WTC11 (cell line): ENCODE measurements at places on chromosomes 4 and X.

DNA sequence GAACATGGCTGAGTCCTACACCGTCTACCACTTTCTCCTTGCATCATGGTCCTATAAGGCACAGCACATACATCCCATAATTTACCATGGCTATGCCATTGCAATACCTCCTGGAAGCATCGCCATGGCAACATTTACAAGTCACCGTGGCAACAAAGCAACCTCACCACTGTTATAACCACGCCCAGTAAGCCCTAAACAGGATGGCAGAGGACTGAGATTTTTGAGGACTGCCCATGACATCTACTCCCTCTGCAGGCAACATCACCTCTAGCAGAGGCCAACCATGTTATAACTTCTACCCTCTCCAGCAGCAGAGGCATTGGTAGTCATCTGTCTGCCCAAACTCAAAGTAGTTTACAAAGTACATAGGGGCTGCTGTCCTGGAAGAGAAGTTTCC is 29.7 kb downstream of the BCOR start:
- H3K27me3 ChIP-seq, result no peaks in the 10 kb centered on the region
- H3K27ac ChIP-seq, result no peak overlapping the region; the same call in none of the 2 replicates
- H3K4me3 ChIP-seq, result no peak overlapping the region
- DNase-seq, result no peak

GRCh38 chr4:10721616-10722015 is 37.0 kb upstream of the CLNK start:
- H3K27ac ChIP-seq, result no peak overlapping the region
- DNase-seq, result no peak
- H3K4me3 ChIP-seq, result no peak overlapping the region
- H3K4me1 ChIP-seq, result no peaks in the 10 kb centered on the region
- H3K36me3 ChIP-seq, result peaks cover 50% of the 10 kb centered on the region
- H3K27me3 ChIP-seq, result no peaks in the 10 kb centered on the region; the same call in 1 of the 2 replicates

GRCh38 chrX:41561045-41561444 is 113.9 kb downstream of the NYX start:
- H3K4me3 ChIP-seq, result no peak overlapping the region
- DNase-seq, result no peak
- H3K36me3 ChIP-seq, result no peaks in the 10 kb centered on the region

DNA sequence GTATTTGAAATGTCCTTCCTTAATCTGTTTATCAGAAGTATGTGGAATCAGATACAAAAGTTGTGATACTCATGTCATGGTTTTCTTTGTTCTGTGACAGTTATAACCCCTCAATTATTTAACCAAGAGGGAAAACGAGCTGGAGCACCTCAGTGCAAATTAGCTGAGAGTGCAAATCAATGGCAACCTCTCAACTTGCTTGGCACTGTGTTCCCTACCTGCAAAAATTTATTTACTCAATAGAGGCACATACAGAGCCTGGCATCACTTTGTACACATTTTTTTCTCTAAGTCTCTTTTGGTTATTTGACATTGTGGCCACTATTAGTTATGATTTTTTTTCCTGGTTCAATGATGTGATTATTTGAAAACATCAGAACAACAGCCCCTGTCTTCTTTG is 186.2 kb downstream of the STIM2 start:
- H3K27me3 ChIP-seq, result no peaks in the 10 kb centered on the region
- H3K4me1 ChIP-seq, result peaks cover 9% of the 10 kb centered on the region
- no peak overlapping the region for H3K27ac ChIP-seq
- no peak for DNase-seq
- no peaks in the 10 kb centered on the region for H3K36me3 ChIP-seq

GRCh38 chr4:108052558-108053120 is 63.0 kb downstream of the HADH start:
- H3K27me3 ChIP-seq, result peaks cover 11% of the 10 kb centered on the region
- H3K36me3 ChIP-seq, result no peaks in the 10 kb centered on the region
- no peak overlapping the region for H3K27ac ChIP-seq
- no peak for DNase-seq
- no peak overlapping the region for H3K4me3 ChIP-seq

- H3K4me3 ChIP-seq, result peak overlapping the region; percentile 83
- H3K36me3 ChIP-seq, result peaks cover 33% of the 10 kb centered on the region
- no peak overlapping the region; the same call in 1 of the 2 replicates for H3K27ac ChIP-seq
- no peak for DNase-seq
- H3K27me3 ChIP-seq, result no peaks in the 10 kb centered on the region
These were observed 1.2 kb downstream of the EIF1AX start for GRCh38 chrX:20140420-20140819.

GRCh38 chrX:31747411-31747810 is 675.6 kb upstream of the FTHL17 start:
- H3K36me3 ChIP-seq, result no peaks in the 10 kb centered on the region
- H3K27me3 ChIP-seq, result no peaks in the 10 kb centered on the region
- no peak overlapping the region for H3K4me3 ChIP-seq
- DNase-seq, result no peak

GRCh38 chr4:15918484-15919129 is 19.9 kb downstream of the FGFBP1 start:
- peaks cover 9% of the 10 kb centered on the region for H3K27me3 ChIP-seq
- no peak overlapping the region for H3K4me3 ChIP-seq
- H3K36me3 ChIP-seq, result peaks cover 16% of the 10 kb centered on the region
- H3K27ac ChIP-seq, result no peak overlapping the region
- no peak for DNase-seq

DNA sequence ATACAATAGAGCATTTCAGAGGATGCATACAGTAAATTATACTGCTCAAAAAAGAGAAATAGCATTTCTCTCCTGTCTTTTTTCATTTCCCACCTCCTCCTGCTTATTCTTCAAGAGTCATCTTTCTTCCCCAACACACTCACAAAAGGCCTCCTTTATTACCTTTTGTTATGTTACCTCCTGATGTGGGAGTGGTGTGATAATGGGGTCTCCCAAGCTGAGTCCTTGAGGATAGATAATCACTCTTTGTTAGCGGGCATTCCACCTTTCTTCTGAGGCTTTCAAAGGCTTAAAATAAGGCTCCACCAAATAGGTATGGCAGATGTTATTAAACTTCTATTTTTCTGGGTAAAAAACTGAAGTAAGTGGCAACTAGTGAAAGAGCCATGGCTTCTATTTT is 159.8 kb downstream of the CPEB2 start:
- peaks cover 14% of the 10 kb centered on the region for H3K27me3 ChIP-seq
- no peak overlapping the region for H3K27ac ChIP-seq
- peaks cover 46% of the 10 kb centered on the region for H3K4me1 ChIP-seq
- no peak for DNase-seq

- DNase-seq, result no peak
- peaks cover 9% of the 10 kb centered on the region for H3K4me1 ChIP-seq
- H3K27me3 ChIP-seq, result no peaks in the 10 kb centered on the region
- H3K4me3 ChIP-seq, result no peak overlapping the region
- H3K27ac ChIP-seq, result no peak overlapping the region
These were observed 337.0 kb upstream of the DDX53 start for GRCh38 chrX:22662776-22663175.

GRCh38 chrX:128891554-128891953 is 631.7 kb downstream of the SMARCA1 start:
- H3K27ac ChIP-seq, result no peak overlapping the region
- H3K4me1 ChIP-seq, result no peaks in the 10 kb centered on the region
- H3K4me3 ChIP-seq, result no peak overlapping the region
- DNase-seq, result no peak
- no peaks in the 10 kb centered on the region; the same call in 1 of the 2 replicates for H3K27me3 ChIP-seq

- DNase-seq, result peak; percentile 44
- H3K36me3 ChIP-seq, result peaks cover 39% of the 10 kb centered on the region
- H3K27ac ChIP-seq, result no peak overlapping the region
- H3K4me3 ChIP-seq, result peak overlapping the region; percentile 83
- peaks cover 35% of the 10 kb centered on the region for H3K27me3 ChIP-seq
- peaks cover 11% of the 10 kb centered on the region for H3K4me1 ChIP-seq
These were observed 847 bp downstream of the PI4K2B start for GRCh38 chr4:25234390-25235370.

DNA sequence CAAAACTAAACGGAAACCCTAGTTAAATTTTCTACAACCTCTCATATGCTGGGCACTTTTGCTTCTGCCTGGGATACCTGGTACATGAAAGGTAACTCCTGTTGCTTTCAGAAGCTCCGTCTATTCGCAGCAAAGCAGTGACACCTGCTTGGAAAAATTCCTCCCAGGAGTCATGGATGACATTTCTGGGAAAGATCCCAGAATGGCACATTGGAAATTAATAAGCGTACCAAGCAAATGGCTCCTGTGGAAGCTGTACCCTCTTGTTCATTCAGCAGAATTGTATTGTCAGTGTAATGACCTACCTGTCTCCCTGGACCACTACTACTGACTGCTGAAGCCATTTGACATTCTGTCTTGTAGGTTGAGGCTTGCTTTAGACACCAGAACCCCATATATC is 349.7 kb upstream of the NOCT start:
- no peak overlapping the region for H3K4me3 ChIP-seq
- peaks cover 9% of the 10 kb centered on the region for H3K4me1 ChIP-seq
- peaks cover 8% of the 10 kb centered on the region; the same call in 1 of the 2 replicates for H3K27me3 ChIP-seq
- H3K36me3 ChIP-seq, result no peaks in the 10 kb centered on the region

DNA sequence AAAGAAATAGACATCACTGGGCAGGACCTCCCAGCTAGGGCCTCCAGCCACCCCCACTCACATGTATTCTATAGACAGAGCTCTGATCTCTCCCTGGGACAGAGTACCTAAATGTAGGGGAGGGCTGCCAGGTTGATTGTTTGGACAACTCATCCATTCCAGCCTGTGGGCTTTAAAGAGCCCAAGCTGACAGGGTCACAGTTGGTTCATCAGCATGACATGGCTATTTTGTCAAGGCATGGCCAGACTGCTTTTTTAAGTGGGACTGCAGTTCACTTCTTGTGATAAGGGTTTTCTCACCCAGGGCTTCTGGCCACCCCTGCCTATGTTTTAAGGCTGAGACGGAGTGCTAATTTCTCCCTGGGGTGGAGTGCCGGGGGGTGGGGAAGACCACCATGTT is 63.3 kb downstream of the KLHL4 start:
- H3K36me3 ChIP-seq, result peaks cover 12% of the 10 kb centered on the region; the same call in 1 of the 2 replicates
- no peaks in the 10 kb centered on the region for H3K27me3 ChIP-seq
- H3K4me3 ChIP-seq, result no peak overlapping the region
- no peak for DNase-seq

GRCh38 chr4:161920304-161921052 is 243.3 kb downstream of the FSTL5 start:
- DNase-seq, result no peak
- no peaks in the 10 kb centered on the region for H3K4me1 ChIP-seq
- H3K27ac ChIP-seq, result no peak overlapping the region
- H3K36me3 ChIP-seq, result no peaks in the 10 kb centered on the region

GRCh38 chr4:709348-709747 is 3.7 kb downstream of the PCGF3 start:
- H3K4me3 ChIP-seq, result no peak overlapping the region
- peaks cover 10% of the 10 kb centered on the region; the same call in 1 of the 2 replicates for H3K4me1 ChIP-seq
- H3K36me3 ChIP-seq, result peaks cover 27% of the 10 kb centered on the region
- no peak for DNase-seq

DNA sequence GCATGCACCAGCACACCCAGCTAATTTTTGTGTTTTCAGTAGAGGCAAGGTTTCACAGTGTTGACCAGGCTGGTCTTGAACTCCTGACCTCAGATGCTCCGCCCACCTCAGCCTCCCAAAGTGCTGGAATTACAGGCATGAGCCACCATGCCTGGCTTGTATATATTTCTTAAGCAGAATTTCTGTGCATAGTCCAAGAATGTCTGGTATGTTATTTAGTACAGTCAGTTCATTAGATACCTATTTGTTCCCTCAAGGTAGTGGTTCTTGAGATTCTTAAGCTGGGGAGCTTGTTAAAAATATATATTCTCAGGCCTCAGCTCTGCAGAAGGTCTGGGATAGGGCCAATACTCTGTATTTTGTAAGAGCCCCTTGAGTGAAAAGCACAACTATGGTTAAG is 4.6 kb upstream of the SERTM2 start:
- H3K4me3 ChIP-seq, result no peak overlapping the region
- no peak overlapping the region for H3K27ac ChIP-seq
- peaks cover 14% of the 10 kb centered on the region for H3K4me1 ChIP-seq
- peaks cover 6% of the 10 kb centered on the region for H3K27me3 ChIP-seq

DNA sequence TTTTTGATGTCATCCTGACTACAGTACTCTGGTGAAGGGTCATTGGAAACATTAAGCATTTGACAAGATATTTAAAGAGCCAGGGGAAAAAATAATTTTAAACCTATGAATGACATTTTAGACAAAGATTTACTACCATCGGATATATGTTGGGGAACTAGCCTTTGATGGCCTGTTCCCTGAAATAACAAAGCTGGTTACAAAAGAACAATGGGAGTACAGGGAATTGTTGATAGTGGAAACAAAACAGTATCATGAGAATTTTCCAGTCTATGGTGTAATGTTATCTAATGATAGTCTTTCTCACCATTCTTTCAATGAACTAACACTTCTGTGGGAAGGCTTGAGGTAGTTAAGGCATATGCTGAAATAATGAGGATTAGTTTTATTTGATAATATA is 125.9 kb upstream of the KLHL4 start:
- no peaks in the 10 kb centered on the region for H3K36me3 ChIP-seq
- DNase-seq, result no peak
- H3K27ac ChIP-seq, result no peak overlapping the region

GRCh38 chr4:32043248-32043633 is 1323.1 kb downstream of the PCDH7 start:
- H3K27me3 ChIP-seq, result no peaks in the 10 kb centered on the region
- no peaks in the 10 kb centered on the region for H3K36me3 ChIP-seq
- DNase-seq, result no peak
- H3K27ac ChIP-seq, result no peak overlapping the region
- H3K4me3 ChIP-seq, result no peak overlapping the region

DNA sequence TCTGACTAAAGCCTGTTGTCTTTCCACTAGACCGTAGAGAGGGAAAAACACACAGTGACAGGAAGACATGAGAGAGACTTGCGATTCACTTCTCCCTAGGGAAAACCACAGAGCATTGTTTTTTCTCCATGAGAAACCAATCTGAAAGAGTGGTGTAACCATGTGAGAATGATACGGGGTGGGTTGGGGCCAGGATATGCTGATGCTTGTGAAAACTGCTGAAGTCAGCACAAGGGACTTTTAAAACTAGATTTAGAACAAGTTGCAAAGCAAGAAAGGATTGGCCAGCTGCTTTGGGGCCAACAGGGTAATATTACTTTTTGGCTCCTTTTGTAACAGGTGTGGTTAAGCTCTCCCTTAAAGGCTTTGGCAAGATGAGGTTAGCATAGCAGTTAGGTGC is 66.1 kb downstream of the NHSL2 start:
- no peaks in the 10 kb centered on the region for H3K36me3 ChIP-seq
- H3K4me1 ChIP-seq, result peaks cover 42% of the 10 kb centered on the region
- H3K4me3 ChIP-seq, result no peak overlapping the region
- DNase-seq, result no peak

- peaks cover 20% of the 10 kb centered on the region for H3K36me3 ChIP-seq
- H3K4me1 ChIP-seq, result peaks cover 30% of the 10 kb centered on the region
- H3K4me3 ChIP-seq, result no peak overlapping the region
- no peak for DNase-seq
These were observed 41.6 kb upstream of the STIM2 start for GRCh38 chr4:26819026-26819425.

GRCh38 chrX:148316446-148316845 is 184.0 kb upstream of the AFF2 start:
- H3K4me1 ChIP-seq, result peaks cover 9% of the 10 kb centered on the region
- no peaks in the 10 kb centered on the region for H3K27me3 ChIP-seq
- no peak overlapping the region for H3K27ac ChIP-seq
- H3K36me3 ChIP-seq, result no peaks in the 10 kb centered on the region
- DNase-seq, result no peak

- no peaks in the 10 kb centered on the region; the same call in 1 of the 2 replicates for H3K27me3 ChIP-seq
- peak overlapping the region; percentile 99 for H3K27ac ChIP-seq
- peak; percentile 65 for DNase-seq
- H3K4me1 ChIP-seq, result peaks cover 51% of the 10 kb centered on the region
- H3K36me3 ChIP-seq, result no peaks in the 10 kb centered on the region
These were observed 325.5 kb downstream of the BCOR start for GRCh38 chrX:39772057-39772832.
